ENCODE measurements at places on chromosomes 3 and 15. TPM values are rescaled to one million over a fixed set of nuclear protein-coding genes. Genes with fewer than 3 reads are reported as not detected.

DNA sequence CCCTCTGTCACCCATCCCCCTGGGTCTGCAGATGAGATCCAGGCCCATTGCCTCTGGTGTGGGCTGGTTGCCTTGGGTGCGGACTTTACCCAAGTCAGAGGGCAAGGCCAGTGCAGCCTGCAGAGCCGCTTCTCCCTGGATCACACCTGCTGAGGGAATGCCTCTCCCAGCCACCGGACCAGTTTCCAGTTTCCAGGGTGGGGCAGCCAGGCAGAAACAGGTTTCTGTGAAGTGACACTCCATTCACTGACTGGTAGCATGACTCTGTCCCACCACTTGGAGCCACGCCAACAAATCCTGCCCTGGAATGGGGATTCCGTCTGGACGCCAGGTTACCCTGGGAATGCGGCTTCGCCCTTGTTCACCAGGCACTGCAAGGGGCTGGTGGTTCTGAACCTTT, 30.0 kb downstream of the PAQR5 start:
- DNase-seq = no peak

DNA sequence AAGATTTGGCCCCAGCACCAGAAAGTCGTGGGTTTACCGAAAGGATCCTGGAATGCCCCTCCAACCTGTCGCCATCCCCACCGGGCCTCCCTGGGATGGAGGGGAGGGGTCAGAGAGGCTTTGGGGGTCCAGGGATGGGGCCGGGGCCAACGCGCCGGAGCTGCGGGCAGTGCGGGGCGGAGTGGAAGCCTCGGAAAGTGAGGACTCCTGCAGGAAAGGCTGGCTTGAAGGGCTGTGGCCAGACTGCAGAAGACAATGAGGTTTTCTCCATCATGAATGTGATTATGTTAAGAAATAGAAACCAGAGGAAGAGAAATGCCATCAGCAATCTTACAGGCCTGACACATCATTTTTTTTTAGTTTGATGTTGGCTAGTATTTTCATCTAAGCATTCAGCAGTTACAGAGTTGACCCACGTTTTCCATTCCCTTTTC, 738 bp downstream of the YEATS2 start:
- no peak for DNase-seq

- DNase-seq = no peak
These were observed 16.0 kb upstream of the TBC1D21 start for GRCh38 chr15:73857193-73857920.

- DNase-seq = no peak
These were observed 72.7 kb upstream of the DCLK3 start for GRCh38 chr3:36837089-36837488.

GRCh38 chr3:179701176-179701827, 48.5 kb downstream of the USP13 start:
- no peak for DNase-seq

GRCh38 chr15:68232449-68232848, 2.9 kb upstream of the CLN6 start:
- no peak for DNase-seq

DNA sequence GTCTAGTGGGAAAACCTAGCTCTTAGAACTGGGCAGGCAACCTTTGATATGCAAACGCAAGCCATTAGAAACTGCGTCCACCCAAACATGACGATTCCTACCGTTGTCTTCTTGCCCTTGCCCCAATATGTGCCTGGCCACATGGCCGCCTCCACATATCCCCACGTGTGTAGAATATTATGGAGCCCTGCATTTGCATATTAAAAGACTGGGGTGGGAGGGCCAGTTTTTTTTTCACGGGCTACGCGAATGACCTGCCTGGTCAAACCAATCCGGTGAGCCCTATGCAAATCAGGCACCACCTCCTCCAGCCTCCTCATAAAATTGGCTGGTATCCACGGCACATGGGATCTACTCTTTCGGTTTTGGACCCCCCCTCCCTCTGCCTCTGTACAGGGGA, 381.0 kb upstream of the RGMA start:
- DNase-seq = no peak

GRCh38 chr3:124772081-124772831, 42.0 kb downstream of the UMPS start:
- peak; percentile 64 for DNase-seq

GRCh38 chr3:185781759-185782158, 43.1 kb downstream of the IGF2BP2 start:
- no peak for DNase-seq

DNA sequence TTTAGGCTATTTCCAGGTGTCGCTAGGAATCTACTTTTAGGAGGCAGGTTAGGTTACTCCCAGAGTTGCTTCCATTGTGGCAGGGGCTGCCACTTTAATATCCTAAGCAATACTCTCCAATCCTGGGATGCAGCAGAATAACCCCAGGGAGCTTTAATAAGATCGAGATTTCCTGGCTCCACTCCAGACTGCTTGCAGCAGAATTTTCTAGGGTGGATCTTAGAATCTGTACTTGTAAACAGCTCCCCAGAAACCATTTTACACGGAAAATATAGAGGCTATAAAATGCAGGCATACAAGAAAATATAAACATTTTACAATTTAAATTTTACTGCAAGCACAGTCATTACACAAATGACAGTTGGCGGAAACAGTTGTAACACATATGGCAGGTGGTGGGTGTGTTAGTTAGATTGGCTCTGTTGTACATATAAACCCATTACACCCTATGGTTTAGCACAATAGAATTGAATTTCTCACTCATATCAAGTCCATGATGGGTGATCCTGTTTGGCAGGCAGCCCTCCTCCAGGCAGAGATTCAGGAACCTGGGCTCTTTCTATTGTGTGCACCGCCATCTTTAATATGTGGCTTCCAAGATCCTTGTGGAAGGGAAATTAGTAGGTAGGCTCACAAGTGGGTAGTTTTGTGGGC, 35.0 kb upstream of the TNFAIP8L3 start:
- no peak for DNase-seq

Gene PLSCR5
- not detected for polyA plus RNA-seq

Gene CNTN3
- polyA plus RNA-seq = 6.3 TPM

Gene RAD51
- 14.4 TPM for polyA plus RNA-seq

Gene GXYLT2
- polyA plus RNA-seq = 12.9 TPM
